ENCODE measurements at places on chromosomes 4 and X.

DNA sequence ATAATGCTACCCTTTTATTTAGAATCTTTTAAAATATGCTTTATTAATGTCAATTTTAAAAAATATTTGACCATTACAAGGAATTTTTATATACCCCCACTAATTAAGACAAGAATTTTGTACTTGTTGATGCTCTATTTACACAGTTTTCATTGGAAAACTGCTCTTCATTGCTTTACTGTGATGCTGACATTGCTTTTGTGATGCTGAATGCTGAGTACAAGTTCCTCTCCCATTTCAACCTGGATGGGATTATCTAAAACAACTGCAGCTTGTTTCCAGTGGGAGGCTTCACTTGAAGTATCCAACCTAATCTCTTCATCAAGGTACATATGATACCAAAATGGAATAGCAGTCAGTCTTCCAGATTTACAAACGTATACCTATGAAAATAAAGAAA lies 21.2 kb downstream of the TMEM184C start:
- DNase-seq: no peak

GRCh38 chr4:108512615-108513505 lies 107.5 kb upstream of the RPL34 start:
- peak; percentile 64 for DNase-seq

GRCh38 chr4:155322782-155323181 lies 54.0 kb downstream of the MAP9 start:
- no peak for DNase-seq

- DNase-seq: no peak
Observed at GRCh38 chr4:184329659-184330400, 112.2 kb upstream of the ENPP6 start.

- no peak for DNase-seq
Observed at GRCh38 chr4:120924931-120925330, 2.4 kb upstream of the PRDM5 start.

DNA sequence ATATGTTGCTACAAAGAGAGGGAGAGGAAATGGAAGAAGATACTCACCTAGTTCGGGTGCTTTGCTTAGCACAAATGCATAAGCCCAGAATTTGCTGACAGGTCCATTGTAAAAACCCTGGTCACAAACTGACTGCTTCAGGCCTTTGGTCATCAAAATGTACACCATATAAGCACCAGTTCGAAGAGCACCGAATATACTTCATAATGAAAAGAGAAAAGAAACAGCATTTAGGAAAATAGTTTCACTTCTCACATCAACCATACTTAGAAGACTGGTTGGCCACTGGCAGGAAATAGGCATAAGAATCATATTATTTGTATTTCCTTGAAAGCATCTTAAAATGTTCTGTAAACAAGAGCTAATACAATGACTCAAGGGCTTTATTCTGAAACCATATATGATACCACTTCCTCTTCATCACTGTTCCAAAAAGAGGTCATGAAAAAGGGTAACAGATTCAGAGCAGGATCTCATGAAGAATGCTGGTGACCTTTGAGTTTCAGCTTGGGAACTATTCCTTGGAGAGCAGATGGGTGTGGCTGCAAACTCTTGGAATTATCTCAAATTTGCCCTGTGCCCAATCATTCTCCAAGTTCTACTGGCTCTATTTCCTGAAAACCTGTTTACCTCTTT lies 138.7 kb downstream of the ELOVL6 start:
- peak; percentile 30 for DNase-seq

GRCh38 chr4:181138116-181138515 lies 1105.1 kb upstream of the TENM3 start:
- no peak for DNase-seq

DNA sequence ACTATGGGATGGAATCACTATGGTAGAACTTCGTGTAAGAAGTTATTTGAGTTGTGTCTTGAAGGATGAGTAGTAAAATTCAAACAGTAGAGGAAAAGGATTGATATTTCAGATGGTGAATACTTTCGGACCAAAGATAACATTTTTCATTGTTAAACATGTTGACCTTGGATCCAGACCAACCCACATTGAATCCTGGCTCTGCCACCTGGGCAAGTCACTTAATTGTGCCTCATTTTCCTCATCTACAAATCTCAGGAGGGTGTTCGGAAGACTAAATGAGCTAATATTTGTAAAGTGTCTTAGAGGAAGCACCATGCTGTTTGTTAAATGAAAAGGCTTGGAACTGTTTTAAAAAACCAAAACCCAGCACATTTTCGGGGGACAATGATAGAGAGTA lies 1.4 kb upstream of the AIFM1 start:
- no peak for DNase-seq

DNA sequence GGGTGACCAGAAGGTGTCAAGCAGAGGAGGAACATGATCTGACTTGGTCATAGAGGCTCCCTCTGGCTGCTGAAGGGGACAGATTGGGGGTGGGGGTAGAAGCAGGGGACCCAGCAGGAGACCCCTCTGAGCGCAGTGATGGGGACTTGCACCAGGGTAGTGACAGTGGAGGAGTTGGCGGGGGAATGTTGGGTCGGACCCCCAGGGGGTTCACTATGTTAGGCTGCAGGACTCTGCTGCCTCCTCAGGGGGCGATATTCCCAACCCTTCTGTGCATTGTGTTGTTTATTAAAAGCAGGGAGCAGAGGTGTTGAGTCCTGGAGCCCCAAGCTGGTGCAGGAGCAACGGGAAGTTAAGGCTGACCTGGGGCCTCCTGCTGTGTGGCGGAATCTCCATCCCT lies 8.8 kb downstream of the WDR13 start:
- no peak for DNase-seq

- no peak for DNase-seq
Observed at GRCh38 chrX:28981952-28982351, 394.7 kb downstream of the IL1RAPL1 start.

- DNase-seq: peak; percentile 68
Observed at GRCh38 chr4:157128395-157128794, 52.4 kb downstream of the GLRB start.

- peak; percentile 86 for DNase-seq
Observed at GRCh38 chr4:80989921-80990544, 40.5 kb upstream of the BMP3 start.

Data from adipocyte (in vitro differentiated cells).